ENCODE measurements at places on chromosomes 3 and 15. TPM values are rescaled to one million over a fixed set of nuclear protein-coding genes. Genes with fewer than 3 reads are reported as not detected.

Gene APOD
- total RNA-seq = not detected

DNA sequence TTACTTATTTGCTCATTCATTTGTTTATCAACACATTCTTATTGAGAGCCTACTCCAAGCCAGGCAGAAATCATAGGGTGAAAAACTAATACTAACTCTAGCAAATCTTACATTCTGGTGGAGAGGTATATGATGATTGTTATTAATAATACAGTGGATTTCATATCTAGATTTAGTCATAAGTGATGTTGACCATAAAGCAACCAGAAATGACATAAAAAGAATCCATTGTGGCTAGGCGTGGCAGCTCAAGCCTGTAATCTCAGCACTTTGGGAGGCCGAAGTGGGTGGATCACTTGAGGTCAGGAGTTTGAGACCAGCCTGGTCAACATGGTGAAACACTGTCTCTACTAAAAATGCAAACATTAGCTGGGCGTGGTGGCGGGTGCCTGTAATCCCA, 26.2 kb upstream of the IL20RB start:
- DNase-seq = no peak

Gene FAM81A
- total RNA-seq = 0.81 TPM

- DNase-seq = no peak
Measured at GRCh38 chr15:68599560-68600071, 20.8 kb downstream of the CORO2B start.

- no peak for DNase-seq
Measured at GRCh38 chr3:161265916-161266571, 44.9 kb downstream of the NMD3 start.

- DNase-seq = no peak
Measured at GRCh38 chr3:130671545-130672312, 74.9 kb downstream of the PIK3R4 start.

Gene ATP1B3
- 266 TPM for total RNA-seq

Gene CMC1
- 23.7 TPM for total RNA-seq

Gene EPHB3
- not detected for total RNA-seq

GRCh38 chr3:43177085-43177484, 71.2 kb upstream of the POMGNT2 start:
- no peak for DNase-seq

- no peak for DNase-seq
Measured at GRCh38 chr15:27670486-27671209, 428.5 kb downstream of the OCA2 start.

- DNase-seq = no peak
Measured at GRCh38 chr3:3586336-3586735, 212.9 kb upstream of the LRRN1 start.

DNA sequence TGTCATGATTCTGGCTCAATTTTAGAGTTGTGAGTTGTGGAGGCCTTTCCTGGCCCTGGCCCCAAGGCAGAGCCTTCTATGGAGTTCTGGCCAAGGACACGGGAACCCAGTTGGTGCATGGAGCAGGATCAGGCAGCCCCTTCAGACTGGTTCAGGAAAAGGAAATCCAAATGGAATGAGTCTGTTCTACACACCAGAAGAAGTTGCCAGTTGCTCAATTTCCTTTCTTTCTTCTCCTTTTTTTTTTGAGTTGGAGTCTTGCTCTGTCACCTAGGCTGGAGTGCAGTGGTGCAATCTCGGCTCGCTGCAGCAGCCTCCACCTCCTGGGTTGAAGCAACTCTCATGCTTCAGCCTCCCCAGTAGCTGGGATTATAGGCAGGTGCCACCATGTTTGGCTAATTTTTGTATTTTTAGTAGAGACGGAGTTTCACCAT, 28.9 kb upstream of the BHLHE40 start:
- DNase-seq = no peak

DNA sequence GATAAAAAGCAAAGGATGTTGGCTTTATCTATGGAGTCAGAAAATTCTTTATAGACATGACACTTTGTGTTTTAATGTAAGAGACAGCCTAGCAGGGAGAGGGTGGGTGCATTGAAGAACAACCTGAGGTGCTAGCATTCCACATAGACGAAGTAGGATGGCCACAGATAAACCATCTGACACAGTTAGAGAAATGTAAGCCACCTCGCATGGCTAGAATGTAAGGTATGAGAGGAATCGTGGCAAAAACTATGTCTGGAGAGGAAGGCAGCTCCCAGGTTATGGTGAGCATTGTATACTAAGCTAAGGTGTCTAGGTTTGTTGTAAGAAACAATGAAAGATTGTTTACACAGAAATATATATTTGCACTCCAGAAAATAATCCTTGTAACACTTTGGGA, 194.0 kb upstream of the SLITRK3 start:
- DNase-seq = no peak

- DNase-seq = no peak
Measured at GRCh38 chr3:116129187-116129946, 315.9 kb downstream of the LSAMP start.

DNA sequence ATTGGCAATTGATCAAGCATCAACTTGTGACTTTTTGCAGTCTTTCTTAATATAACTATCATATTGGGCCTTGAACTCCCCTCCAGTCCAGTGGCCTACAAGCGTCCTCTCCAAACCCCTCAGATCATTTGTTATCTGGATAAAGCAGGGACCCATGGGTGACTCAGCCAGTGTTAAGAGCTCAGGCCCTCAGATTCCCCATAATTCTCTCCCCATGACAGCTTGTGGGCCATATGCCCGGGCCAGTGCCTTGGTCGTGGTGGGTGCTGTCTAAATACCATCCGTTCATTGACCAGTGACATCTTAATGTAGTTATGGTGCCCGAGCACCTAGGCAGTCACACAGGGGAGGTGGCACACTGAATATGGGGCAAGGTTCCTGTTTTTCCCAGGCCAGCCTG, 18.1 kb downstream of the MCF2L2 start:
- no peak for DNase-seq

- no peak for DNase-seq
Measured at GRCh38 chr3:11720917-11721411, 77.2 kb upstream of the VGLL4 start.

DNA sequence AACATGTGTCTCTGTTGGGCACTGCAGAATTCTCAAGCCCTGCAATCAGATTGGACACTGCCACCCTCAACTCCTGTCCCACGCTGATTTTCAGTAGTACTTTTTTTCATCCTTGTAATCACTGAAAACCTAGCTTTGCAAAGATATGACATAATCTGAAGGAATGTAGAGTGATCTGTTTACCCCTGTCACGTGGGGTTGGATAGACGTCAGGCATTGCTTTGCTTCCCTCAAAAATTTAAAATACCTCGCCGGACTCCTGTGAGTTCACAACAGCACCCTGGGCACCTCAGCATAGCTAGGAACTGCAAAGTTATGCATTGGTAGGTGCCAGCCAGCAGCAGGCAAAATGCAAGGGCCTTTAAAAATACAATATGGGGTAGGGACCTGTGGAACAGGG, 71.1 kb upstream of the OXTR start:
- DNase-seq = no peak

DNA sequence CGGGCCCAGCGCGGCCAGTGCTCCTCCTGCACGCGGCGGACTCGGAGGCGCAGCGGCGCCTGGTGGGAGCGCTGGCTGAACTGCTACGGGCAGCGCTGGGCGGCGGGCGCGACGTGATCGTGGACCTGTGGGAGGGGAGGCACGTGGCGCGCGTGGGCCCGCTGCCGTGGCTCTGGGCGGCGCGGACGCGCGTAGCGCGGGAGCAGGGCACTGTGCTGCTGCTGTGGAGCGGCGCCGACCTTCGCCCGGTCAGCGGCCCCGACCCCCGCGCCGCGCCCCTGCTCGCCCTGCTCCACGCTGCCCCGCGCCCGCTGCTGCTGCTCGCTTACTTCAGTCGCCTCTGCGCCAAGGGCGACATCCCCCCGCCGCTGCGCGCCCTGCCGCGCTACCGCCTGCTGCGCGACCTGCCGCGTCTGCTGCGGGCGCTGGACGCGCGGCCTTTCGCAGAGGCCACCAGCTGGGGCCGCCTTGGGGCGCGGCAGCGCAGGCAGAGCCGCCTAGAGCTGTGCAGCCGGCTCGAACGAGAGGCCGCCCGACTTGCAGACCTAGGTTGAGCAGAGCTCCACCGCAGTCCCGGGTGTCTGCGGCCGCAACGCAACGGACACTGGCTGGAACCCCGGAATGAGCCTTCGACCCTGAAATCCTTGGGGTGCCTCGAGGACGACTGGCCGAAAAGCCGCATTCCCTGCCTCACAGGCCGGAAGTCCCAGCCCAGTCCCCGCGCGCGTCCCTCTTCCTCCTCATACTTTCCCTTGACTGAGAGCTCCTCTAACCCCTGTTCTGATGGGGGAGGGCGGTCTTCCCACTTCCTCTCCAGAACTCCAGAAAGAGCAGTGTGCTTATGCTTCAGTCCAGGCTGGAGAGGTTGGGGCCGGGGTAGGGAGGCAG, 1.4 kb upstream of the IL17RC start:
- no peak for DNase-seq

Gene PLA2G4F
- total RNA-seq = not detected

DNA sequence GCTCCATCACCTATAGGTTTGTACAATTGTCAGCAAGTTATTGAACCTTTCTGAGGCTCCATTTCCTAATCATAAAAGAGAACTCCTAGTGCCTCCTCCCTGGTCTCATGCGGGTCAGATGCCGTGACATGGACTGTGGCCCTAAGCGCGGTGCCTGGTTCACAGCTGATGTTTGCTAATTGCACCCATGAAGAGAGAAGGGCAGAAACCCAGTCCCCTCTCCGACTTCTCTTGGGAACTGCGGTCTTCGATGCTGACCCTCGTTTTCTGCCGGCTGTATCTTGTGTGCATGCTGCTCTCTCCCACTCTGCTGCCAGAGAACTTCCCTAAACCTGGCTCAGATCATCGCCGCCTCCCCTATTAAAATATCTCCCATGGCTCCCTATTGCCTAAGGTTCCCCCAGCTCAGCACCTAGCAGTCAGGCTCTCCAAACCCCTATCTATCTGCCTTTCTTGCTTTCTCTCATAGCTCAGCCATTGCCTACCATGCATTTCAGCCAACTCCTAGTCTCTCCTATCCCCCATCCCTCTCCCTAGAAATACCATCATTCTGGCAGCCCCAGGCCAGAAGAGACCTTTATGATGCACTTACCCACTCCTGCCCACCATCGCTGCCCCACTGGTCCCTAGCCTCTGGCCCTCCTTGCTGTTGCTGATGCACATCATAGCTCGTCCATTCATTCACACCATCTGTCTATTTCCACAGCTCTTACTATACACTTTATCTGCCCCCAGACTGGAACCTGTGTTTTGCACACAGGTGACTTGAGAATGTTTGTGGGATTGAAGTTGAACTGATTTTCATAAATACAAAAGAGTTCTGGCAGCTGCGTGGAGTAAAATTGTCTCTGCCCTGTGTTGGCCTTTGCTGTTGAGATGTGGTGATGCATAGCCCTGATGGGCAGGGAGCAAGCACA, 6.6 kb downstream of the ISG20 start:
- DNase-seq = no peak

DNA sequence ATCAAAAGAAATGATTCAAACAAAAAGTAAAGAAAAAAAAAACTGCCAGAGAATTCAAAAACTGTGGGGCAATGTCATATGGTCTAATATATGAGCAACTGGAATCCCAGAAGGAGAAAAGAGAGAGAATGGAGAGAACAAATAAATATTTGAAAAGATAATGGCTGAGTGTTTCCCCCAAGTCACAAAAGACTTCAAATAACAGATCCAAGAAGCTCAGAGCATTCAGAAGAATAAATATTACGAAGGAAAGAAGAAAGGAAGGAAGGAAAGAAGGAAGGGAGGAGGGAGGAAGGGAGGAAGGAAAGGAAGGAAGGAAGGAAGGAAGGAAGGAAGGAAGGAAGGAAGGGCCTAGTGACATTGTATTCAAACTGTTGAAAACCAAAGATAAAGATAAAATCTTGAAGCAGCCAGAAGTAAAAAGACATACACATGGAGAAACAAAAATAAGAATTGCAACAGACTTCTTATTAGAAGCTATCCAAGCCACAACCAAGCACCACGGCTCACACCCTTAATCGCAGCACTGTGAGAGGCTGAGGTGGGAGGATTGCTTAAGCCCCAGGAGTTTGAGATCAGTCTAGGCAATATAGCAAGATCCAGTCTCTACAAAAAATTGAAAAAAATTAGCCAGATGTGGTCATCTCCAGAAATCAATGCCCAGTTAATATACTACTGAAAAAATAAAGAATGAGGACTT, 118.9 kb upstream of the IGSF10 start:
- no peak for DNase-seq

DNA sequence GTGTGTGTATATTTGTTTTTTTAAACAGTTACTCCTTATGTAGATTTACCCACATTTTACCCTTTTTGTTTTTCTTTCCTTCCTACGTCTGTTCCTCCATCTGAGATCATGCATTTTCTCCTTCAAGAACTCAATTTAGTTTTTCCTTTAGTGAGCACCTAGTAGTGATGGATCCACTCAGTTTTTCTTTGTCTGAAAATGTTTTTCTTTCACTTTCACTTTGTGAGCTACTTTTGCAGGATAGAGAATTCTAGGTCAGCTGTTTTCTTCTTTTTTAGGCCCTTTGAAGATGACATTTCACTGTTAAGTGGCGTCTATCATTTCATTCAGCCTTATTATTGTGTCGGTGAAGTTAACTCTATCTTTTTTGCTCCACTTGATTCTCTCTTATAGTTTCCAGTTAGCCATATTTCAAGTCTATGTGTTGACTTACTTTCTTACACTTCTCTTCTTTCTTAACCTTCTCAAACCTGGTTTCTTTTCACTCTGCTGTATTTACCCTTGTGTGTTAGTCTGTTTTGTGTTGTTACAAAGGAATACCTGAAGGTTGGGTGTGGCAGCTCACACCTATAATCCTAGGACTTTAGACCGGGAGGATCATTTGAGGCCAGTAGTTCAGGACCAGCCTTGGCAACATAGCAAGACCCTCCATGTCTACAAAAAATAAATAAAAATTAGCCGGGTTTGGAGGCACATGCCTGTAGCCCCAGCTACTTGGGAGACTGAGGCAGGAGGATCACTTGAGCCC, 55.8 kb downstream of the PRKCI start:
- no peak for DNase-seq

- DNase-seq = no peak
Measured at GRCh38 chr15:71601038-71601834, 209.1 kb upstream of the NR2E3 start.

GRCh38 chr15:51866751-51867150, 37.3 kb downstream of the TMOD3 start:
- DNase-seq = no peak
